T-helper 1 cell (primary cell): ENCODE measurements at places on chromosomes 5 and 9.

- no peak for DNase-seq
Observed at GRCh38 chr9:90441814-90442213, 200.8 kb downstream of the DIRAS2 start.

- DNase-seq, result no peak
Observed at GRCh38 chr5:166991601-166992000, 1299.8 kb upstream of the WWC1 start.

- DNase-seq, result no peak
Observed at GRCh38 chr9:90843525-90843924, 41.9 kb downstream of the SYK start.

DNA sequence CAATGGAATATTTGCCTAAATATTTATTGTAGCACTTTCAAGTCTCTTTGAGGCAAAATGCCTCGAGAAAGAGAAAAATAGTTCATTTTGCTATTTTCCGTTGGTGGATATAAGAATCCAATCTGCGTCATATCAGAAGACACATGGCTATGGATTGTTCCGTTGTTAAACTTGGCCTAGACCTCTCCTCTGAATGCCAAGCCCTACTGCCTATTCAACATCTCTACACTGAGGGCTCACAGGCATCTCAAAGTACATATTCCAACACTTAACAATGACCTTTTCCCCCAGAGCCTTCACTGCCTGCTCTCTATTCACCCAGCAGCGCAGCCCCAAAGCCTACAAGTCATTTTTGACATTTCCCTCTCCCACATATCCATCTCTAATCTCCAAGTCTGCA lies 350.1 kb downstream of the GLIS3 start:
- DNase-seq, result no peak

GRCh38 chr5:134784946-134785620 lies 26.5 kb downstream of the DDX46 start:
- DNase-seq, result no peak

DNA sequence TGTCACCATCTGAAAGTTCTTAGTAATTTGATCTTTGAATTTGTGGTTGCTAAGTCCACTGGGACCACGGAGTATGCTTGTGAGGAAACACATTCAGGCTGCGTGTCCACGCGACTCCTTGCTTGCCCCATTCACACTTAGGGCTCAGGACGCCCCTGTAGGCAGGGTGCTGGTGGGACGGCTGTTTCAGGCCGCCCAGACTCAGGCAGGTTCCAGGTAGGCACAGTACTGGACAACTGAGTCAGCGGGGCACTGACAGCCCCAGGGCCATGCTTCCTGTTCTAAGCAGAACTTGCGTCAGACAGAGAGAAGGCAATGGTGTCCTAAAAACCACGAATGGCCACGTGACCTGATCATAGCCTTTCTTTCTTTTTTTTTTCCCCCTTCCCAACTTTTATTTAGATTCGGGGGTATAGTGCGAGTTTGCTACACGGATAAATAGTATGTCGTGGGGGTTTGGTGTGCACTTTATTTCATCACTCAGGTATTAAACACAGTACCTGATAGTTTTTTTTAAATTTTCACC lies 7.7 kb upstream of the RASGEF1C start:
- no peak for DNase-seq

DNA sequence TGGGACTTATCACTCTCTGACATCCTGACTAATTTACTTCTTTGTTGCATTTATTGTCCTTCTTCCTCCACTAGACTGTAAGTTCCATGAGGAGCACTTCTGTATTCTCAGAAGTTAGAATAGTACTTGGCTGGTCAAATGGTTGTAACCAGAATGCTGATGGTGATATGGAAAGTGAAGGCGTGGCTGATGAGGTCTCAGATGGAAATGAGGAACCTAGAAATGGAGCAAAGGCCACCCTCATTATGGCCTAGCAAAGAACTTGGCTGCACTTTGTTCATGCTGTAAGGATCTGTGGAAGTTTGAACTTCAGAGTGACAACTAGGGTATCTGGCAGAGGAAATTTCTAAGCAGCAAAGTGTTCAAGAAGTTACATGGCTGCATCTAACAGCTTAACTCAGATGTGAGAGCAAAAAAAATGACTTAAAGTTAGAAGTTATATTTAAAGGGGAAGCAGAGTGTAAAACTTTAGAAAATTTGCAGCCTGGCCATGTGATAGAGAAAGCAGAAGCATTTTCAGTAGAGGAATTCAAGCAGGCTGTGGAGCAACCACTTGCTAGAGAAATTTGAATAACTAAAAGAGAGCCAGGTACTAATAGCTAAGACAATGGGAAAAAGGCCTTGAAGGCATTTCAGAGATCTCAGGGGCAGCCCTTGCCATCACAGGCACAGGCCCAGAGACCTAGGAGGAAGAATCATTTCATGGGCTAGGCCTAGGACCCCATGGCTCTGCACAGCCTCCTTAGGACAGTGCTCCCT lies 14.9 kb upstream of the SLC22A5 start:
- no peak for DNase-seq

DNA sequence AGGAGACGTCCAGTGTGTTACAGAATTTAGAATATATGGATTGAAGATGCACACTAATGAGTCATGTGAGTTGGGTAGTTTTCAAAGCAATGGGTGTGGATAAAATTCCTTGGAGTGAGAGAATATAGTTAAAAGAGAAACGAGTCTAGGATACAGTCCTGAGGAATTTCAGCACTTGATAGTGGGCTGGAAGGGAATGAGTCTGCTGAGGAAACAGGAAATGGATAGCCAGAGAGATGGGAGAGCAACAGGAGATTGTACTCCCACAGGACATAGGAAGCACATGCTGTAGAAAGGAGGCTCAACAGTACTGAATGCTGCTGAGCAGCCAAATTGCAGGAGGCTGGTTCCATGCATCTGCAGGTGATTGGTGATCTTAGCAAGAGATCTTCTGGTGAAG lies 68.1 kb downstream of the FBN2 start:
- DNase-seq, result no peak

DNA sequence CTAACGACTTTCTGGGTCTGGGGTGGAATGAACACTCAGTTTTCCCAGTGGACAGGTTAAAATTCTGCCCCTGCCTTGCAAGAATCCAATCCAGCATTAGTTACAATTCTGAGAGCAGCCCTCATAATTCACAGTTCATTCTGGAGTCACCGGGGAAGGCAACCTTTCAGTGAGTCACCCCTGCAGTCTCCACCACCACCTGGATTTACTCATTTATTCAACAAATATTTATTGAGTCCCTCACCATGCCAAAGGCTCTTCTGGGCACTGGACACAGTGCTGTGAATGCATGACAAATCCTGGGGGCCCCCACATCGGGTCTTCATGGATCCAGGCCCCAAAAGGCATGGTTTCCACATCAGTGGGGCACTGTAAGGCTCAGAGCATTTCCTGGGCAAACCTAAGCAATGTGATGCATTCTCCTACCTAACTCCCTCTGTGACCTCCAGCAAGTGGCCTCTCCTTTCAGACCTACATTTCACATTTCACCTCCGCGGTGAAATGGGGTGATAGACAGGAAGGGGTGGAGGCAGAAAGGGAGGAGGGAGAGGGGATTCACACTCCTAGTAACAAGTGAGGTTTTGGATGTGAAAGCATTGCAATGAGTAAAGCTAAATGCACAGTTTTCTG lies 6.4 kb upstream of the MSX2 start:
- no peak for DNase-seq

- DNase-seq, result no peak
Observed at GRCh38 chr5:75300084-75300483, 36.9 kb upstream of the HMGCR start.

GRCh38 chr5:143757116-143757515 lies 54.8 kb upstream of the HMHB1 start:
- DNase-seq, result no peak

- no peak for DNase-seq
Observed at GRCh38 chr5:157990583-157991181, 131.7 kb upstream of the CLINT1 start.

- no peak for DNase-seq
Observed at GRCh38 chr5:137453483-137454080, 45.5 kb downstream of the SPOCK1 start.

GRCh38 chr5:94802450-94802849 lies 184.0 kb downstream of the SLF1 start:
- no peak for DNase-seq

- DNase-seq, result no peak
Observed at GRCh38 chr5:74556631-74557595, 83.6 kb downstream of the ENC1 start.

GRCh38 chr5:152335461-152335860 lies 69.6 kb downstream of the NMUR2 start:
- DNase-seq, result no peak

DNA sequence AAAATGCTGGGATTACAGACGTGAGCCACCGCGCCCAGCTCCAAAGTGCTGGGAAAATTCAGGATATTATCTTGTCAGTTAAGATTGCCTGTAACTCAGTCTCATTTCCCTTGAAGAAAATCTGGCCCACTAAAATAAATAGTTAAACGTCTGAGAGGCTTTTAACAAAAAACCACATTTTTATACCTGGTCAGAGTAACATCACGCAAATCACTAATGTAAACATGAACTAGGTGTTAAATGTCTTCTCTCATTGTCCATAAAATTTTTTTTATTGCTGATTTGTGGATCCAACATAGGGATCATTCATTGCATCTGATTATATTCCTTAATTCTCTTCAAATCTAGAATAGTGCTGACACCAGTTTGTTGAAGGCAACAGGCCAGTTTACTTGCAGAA lies 22.3 kb downstream of the CNOT6 start:
- DNase-seq, result no peak

DNA sequence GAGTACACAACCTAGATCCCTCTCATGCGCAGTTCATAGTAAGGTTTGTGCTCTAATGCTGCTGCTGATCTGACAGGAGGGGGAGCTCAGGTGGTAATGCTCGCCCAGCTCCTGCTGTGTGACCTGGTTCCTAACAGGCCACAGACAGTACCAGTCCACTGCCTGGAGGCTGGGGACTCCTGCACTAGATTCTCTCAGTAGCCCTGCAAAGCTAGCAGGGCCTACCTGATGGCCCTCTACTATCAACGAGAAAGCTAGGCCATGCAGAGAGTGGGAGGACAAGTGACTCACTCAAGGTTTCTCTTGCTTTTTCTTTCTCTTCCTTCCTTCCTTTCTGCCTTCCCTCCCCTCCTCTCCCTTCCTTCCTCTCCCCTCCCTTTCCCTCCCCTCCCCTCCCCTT lies 55.1 kb upstream of the TEX48 start:
- DNase-seq, result no peak

DNA sequence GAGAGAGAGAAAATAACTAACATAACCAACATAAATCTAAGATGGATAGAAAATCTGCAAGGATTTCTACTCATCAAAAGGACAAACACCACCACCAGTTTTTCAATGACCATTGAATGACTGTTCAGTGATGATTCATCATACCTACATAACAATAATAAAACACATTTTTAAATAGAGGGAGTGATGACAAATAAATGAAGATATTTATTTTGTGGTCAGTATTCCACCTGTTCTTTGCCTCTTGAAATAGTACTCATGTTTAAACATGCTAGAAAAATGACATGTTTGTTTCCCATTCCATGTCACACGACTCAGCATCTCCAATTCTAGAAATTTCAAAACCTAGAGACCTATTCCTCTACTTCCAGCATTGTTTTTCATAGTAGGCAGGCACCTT lies 34.6 kb upstream of the ADAMTS16 start:
- no peak for DNase-seq

- DNase-seq, result no peak
Observed at GRCh38 chr5:102856389-102856777, 101.3 kb downstream of the PAM start.

DNA sequence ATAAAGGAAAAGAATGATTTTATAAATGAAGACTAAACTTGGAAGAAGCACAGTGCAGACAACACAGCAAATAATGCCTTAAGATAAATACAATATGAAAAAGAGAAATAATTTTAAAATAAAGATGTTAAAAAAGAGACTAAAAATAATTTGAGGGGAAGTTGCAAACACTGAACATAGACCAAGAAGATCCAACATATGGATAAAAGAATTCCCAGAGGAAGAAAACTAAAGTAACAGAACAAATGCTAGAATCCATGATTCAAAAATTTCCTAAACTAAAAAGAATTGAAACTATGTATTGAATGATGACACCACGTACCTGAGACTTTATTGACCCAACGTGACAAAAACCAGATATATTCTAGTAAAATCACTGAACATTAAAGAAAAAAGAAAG lies 18.7 kb upstream of the SMIM23 start:
- DNase-seq, result no peak

DNA sequence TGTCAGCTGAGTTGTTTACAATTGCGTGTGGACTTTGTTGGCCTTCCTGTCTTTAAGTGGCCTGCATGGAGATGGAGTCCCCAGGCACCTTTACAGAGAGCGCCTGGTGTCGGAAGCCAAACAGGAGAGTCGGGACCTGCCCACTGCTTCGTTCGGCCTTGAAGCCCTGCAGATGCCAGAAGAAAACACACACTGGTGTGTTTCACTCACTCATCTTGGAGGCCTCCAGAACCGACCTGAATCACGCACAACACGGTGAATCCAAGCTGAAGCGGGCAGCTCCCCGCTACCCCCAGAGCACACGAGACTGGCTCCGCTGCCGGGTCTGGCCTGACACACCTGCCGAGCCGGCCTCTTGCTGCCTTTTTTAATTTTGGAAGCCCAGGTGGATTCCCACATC lies 419.4 kb upstream of the IRX4 start:
- no peak for DNase-seq

DNA sequence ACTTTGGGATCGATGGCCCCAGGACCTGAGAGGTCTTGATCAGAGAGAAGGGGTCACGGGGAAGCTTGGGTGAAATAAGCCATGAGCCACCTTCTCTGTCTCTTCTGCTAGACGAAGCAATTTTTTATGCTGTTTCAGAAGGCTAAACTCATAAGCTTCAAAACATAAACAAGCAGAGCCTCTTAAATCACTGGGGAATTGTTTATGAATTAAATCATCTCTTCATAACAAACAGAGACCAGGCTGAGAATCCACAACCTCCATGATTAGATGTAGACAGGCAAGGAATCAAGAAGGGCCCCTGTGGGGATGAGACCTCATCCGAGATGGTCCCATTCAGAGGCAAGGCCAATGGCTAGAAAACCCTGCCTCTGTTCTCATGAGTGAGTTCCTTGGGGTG lies 21.7 kb upstream of the TCOF1 start:
- no peak for DNase-seq

DNA sequence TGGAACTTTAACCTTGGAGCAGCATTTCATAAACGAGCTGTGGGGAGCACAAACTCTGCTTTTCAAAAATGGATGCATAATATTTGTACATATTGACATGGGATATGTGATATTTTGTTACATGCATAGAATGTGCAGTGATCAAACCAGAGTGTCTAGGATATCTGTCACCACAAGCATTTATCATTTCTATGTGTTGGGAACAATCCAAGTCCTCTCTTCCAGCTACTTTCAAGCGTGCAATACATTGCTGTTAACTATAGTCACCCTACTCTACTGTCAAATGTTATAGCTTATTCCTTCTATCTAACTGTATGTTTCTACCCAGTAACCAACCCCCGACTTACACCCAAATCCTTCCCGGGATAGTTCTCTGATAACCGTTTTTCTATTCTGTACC lies 15.0 kb upstream of the C5orf58 start:
- no peak for DNase-seq

DNA sequence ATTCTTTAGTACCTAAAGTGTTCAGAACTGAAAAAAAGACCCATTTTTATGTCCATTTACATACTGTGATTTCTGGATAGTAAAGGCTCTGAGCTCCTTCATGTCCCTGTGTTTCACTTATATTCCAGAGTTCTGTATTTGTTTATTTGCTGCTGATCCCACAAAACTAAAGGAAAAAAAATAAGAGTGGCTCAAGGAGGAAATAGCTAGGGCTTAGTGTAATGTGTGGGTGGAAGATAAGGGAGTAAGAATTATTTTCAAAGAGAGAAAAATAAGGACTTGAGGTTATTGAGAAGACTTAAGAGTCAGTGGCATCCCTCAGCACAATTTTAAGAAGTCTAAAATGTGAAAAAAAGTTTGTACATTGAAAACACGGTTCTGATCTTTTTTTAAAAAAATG lies 46.0 kb downstream of the ENTREP1 start:
- DNase-seq, result no peak
